ENCODE measurements at places on chromosomes 4 and X. TPM values are rescaled to one million over a fixed set of nuclear protein-coding genes. Genes with fewer than 3 reads are reported as not detected.
A peak's percentile ranks its signal among the peaks of the same experiment; 100 is the strongest.

DNA sequence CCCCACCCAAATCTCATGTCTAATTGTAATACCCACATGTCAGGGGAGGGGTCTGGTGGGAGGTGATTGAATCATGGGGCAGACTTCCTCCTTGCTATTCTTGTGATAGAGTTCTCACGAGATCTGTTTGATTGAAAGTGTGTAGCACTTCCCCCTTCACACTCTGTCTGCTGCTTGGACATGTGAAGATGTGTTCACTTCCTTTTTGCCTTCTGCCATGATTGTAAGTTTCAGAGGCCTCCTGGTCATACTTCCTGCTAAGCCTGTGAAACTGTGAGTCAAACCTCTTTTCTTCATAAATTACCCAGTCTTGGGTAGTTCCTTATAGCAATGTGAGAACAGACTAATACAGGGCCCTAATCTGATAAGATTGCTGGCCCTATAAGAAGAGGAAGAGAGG lies 1514.8 kb downstream of the RPA4 start:
- H3K4me3 ChIP-seq, result no peak overlapping the region
- no peak for DNase-seq
- no peaks in the 10 kb centered on the region for H3K27me3 ChIP-seq

DNA sequence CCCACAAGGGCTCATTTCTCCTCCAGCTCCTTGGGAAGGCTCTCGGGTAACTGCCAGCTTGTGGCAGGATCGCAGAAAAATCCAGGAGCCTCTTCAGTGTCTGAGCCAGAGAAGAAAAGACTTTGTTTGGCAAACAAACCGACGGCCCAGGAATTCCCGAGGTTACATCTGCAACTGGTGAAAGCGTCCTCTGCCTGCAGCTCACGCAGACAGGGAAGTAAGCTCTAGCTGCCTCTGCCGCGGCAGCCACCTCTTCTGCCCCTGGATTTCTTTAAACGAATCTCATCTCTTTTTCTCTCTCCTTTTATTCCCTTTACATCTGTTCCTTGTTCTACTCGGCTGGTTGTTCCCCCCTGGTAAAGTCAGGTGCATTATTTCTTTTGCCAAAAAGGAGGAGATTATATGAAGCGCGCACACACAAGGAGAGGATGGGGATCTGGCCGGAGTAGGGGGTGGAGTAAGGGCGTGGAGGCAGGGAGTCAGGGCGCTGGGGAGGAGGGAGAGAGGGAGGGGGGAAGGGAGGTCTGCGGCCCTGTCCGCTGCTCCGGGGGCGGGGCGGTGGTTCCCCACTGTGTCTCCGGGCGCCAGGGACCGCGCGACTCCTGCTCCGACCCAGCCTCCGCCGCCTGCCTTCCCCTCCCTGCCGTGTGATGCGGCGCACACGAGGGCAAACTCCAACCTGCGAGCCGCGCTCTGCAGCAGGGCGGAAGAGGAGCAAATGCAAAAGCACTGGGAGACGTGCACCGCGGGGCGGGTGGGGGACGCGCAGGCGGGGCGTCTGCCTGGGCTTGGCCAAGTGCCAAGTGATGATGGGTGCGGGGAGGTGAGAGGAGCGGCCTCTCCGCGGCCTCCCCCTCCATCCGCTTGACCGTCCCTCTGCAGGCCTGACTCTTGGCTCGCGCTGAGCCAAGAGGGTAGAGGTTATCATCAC lies at the start of gene DCHS2:
Gene DCHS2, minus strand, starts transcription at position 459 of the 931 bp plus-strand sequence. Its CDS starts 444 bp downstream, at position 15.
- peak within 1 kb of the TSS; percentile 55 for H3K27ac ChIP-seq
- H3K4me1 ChIP-seq, result no peaks in the 10 kb centered on the region
- peak; percentile 53 for DNase-seq
- H3K4me3 ChIP-seq, result peak within 1 kb of the TSS; percentile 33
- H3K27me3 ChIP-seq, result no peaks in the 10 kb centered on the region
- no peaks in the 10 kb centered on the region for H3K36me3 ChIP-seq

Gene DOK7
- not detected for total RNA-seq

DNA sequence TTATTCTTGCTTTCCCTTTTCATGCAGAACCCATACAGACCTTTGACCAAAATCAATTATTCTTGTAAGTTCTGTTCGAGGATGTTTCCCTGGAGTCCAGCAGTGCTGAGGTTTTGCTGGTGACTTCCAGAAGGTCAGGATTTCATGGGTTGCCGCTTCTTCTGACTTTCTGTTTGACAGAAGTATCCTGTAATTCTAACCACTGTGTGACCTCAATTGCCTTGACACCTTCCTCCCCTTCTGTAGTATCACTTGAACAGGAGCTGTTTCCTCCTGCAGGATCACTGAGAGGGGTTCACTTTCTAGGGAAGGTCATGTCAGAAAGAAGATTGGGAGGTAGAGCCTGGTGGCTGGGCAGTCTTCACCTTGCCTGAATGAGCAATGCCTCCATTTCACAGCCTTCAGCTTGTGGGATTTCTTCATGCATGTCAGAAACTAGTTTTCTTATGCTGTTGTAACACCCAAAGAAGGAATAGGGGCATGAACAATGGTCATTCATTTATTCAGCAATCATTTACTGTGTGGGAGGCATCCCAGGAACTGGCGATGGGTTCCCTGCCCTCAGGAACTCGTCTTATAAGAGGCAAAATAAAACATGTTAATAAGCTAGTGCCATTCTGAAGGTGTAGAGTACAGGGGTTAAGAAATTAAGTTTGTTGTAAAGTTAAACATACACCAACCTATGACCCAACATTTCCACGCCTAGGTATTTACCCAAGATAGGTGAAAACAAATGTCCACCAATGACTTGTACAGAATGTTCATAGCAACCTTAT lies 205.9 kb downstream of the SOWAHB start:
- no peaks in the 10 kb centered on the region for H3K27me3 ChIP-seq
- H3K4me3 ChIP-seq, result no peak overlapping the region
- H3K36me3 ChIP-seq, result no peaks in the 10 kb centered on the region

DNA sequence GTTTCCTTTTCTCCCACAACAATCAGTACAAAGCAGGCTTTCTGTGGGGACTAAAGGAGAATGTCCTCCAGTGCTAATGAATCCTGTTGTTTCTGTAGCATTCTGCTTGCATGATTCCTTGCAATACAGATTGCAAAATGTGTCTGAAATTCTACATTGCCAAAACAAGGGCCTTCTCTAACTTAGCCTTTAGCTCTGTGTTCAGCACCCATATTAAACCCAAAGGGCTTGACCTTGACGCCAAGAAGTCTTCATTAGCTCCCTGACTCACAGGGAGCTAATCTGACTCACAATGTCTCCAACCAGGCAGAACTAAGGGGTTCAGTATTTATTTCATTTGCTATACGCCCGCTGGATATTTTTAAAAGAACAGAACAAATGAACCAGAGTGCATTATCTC lies 241.4 kb upstream of the CLNK start:
- no peaks in the 10 kb centered on the region for H3K4me1 ChIP-seq
- H3K27me3 ChIP-seq, result no peaks in the 10 kb centered on the region
- H3K27ac ChIP-seq, result no peak overlapping the region
- H3K36me3 ChIP-seq, result no peaks in the 10 kb centered on the region
- no peak overlapping the region for H3K4me3 ChIP-seq

GRCh38 chr4:124846306-124846705 lies 133.8 kb upstream of the ANKRD50 start:
- H3K27ac ChIP-seq, result no peak overlapping the region
- H3K27me3 ChIP-seq, result no peaks in the 10 kb centered on the region
- H3K36me3 ChIP-seq, result no peaks in the 10 kb centered on the region
- DNase-seq, result no peak
- no peaks in the 10 kb centered on the region for H3K4me1 ChIP-seq

Gene GPR50
- total RNA-seq, result 0.82 TPM

Gene FRMPD3
- 0.14 TPM for total RNA-seq

GRCh38 chr4:128462103-128462783 lies 174.6 kb upstream of the PGRMC2 start:
- H3K27me3 ChIP-seq, result no peaks in the 10 kb centered on the region
- no peaks in the 10 kb centered on the region for H3K4me1 ChIP-seq
- DNase-seq, result no peak
- peak overlapping the region; percentile 62 for H3K27ac ChIP-seq
- H3K4me3 ChIP-seq, result no peak overlapping the region

Gene GLRB
- 1.0 TPM for total RNA-seq

- no peak overlapping the region for H3K4me3 ChIP-seq
- DNase-seq, result no peak
- no peaks in the 10 kb centered on the region for H3K27me3 ChIP-seq
- H3K36me3 ChIP-seq, result no peaks in the 10 kb centered on the region
- no peak overlapping the region for H3K27ac ChIP-seq
Observed at GRCh38 chr4:176359590-176359989, 39.8 kb downstream of the SPCS3 start.

Gene HMX1
- total RNA-seq, result 0.21 TPM

Gene SPATA4
- not detected for total RNA-seq

Gene ADH1C
- total RNA-seq, result 1.0 TPM

DNA sequence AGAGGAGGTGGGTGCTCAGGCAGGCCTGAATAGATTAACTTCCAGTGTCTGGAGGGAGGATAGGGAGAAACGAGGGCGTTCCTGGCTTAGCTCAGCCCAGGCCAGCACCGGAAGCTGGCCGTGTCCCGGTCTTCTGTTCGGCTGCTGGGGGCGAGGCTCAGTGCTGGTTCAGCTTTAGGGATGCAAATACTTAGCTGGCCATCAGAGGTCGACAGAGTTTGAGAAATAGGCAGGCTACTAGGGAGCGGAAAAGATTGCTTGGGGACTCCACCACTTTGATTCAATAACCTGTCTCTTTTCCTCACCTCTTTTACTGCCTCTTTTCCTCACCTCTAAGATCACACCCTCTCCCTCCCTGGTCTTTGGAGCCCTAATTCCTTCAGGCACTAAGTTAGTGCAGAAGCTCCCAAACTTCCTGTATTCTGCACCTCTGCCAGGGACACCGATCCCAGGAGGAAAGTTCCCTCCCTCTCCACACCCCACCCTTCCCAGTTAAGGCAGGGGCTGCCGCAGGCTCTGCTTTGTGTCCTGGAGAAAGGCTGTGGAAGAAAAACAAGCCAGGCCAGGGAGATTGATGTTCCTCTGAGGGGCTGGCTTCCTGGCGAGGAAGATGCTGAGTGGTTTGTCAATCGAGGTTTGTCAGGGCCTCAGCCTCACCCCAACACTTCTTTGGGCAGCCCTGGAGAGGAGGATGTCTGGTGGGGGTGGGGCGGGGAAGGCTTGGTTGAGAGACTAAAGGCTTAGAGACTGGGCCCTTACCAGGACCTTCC lies 6.0 kb upstream of the EFNB1 start:
- no peaks in the 10 kb centered on the region for H3K36me3 ChIP-seq
- peak; percentile 53 for DNase-seq
- no peak overlapping the region for H3K27ac ChIP-seq
- no peaks in the 10 kb centered on the region for H3K4me1 ChIP-seq
- no peaks in the 10 kb centered on the region for H3K27me3 ChIP-seq

GRCh38 chrX:153669901-153670731 lies 3.5 kb downstream of the PNCK start:
- no peaks in the 10 kb centered on the region for H3K4me1 ChIP-seq
- no peaks in the 10 kb centered on the region for H3K27me3 ChIP-seq
- no peak for DNase-seq
- H3K27ac ChIP-seq, result no peak overlapping the region

Gene SAGE1
- total RNA-seq, result not detected

Gene AVPR2
- total RNA-seq, result 5.2 TPM

Gene GPC3
- total RNA-seq, result 6.0 TPM

Gene OPHN1
- 27.7 TPM for total RNA-seq

DNA sequence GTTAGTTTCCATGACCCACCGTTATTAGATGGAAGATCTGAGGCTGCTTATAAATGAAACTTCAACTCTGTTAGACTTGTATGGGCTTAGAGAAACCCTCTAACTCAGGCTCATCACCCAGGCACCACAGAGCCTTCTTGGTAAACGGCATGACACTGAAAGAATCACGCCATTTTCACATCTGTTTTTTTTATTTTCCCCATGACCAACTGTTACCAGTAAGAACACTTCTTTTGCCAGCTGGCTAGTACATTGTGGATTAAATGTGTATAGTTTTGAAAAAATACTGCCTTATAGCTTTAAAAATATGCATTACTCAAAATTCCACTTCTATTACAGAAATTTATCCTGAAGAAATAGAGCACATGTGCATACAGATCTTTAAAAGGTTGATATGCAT lies 48.0 kb upstream of the APELA start:
- H3K36me3 ChIP-seq, result no peaks in the 10 kb centered on the region
- DNase-seq, result no peak
- H3K27ac ChIP-seq, result no peak overlapping the region
- no peaks in the 10 kb centered on the region for H3K27me3 ChIP-seq
- no peaks in the 10 kb centered on the region for H3K4me1 ChIP-seq

GRCh38 chrX:2242980-2243379 lies 257.8 kb downstream of the DHRSX start:
- no peak for DNase-seq
- H3K27me3 ChIP-seq, result no peaks in the 10 kb centered on the region
- H3K4me3 ChIP-seq, result no peak overlapping the region
- no peaks in the 10 kb centered on the region for H3K4me1 ChIP-seq

- no peak for DNase-seq
- H3K36me3 ChIP-seq, result no peaks in the 10 kb centered on the region
- peak overlapping the region; percentile 23 for H3K27ac ChIP-seq
- no peaks in the 10 kb centered on the region for H3K27me3 ChIP-seq
- H3K4me3 ChIP-seq, result no peak overlapping the region
Observed at GRCh38 chr4:121599049-121599448, 97.7 kb downstream of the ANXA5 start.

DNA sequence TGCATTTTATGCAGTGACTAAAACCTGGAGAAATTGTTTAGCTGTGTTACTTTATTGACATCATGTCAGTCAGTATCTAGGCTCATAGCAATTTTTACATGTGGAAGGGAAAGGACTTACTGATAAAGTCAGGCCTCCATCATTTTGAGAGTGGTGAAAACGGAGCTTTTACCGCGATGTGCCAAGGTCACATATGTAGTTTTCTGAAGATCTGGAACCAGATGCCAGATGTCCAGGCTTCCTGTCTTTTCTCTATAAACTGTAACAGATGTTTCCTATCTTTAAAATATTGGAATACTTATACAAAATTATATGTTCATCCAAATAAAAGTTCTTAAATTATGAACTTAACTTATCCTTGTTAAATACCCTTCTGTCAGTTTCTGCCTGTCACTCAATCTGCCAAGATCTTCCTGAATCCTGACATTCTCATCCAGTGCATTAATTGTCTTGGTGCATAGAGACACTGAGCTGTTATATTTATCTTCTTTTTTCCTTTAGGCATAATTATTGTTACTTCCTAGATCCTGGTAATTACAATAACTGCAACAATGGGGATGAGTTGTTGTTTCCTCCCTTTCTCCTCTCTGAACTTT lies 1646.2 kb upstream of the TENM3 start:
- H3K27ac ChIP-seq, result no peak overlapping the region
- no peak overlapping the region for H3K4me3 ChIP-seq
- no peaks in the 10 kb centered on the region for H3K4me1 ChIP-seq

DNA sequence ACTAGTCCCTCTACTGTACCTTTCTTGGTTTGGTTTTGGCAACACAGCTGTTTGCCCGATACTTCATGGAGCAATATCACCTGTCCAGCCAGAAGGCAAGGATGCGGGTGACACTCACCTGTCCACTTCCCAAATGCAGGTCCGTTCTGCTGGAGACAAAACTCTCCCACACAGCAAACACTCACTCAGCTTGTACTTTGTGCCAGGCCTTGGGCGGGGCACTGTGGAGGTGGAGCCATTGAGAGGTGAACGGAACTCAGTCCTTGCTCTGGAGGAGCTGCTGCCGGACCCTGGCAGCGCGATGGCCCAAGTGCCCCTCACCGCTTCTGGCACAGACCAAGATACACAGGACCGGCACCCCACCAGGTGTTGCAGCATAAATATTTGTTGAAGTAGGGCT lies 15.3 kb upstream of the HMGB3 start:
- no peaks in the 10 kb centered on the region for H3K27me3 ChIP-seq
- no peak overlapping the region for H3K4me3 ChIP-seq
- no peaks in the 10 kb centered on the region for H3K36me3 ChIP-seq

Data from uterus (tissue), 4 donors.